ENCODE measurements at places on chromosomes 7 and 10. TPM values are rescaled to one million over a fixed set of nuclear protein-coding genes. Genes with fewer than 3 reads are reported as not detected.

Gene HOXA6
- 7.9 TPM for total RNA-seq

Gene GNAT3
- total RNA-seq = not detected

Gene FAM180A
- total RNA-seq = 5.2 TPM

Gene AGBL3
- 4.3 TPM for total RNA-seq

Gene TMEM270
- total RNA-seq = not detected

Gene NPC1L1
- 0.33 TPM for total RNA-seq

Gene MOGAT3
- 2.6 TPM for total RNA-seq

Gene CTAGE6
- 0.96 TPM for total RNA-seq

Gene DNAJB6
- total RNA-seq = 73.8 TPM

DNA sequence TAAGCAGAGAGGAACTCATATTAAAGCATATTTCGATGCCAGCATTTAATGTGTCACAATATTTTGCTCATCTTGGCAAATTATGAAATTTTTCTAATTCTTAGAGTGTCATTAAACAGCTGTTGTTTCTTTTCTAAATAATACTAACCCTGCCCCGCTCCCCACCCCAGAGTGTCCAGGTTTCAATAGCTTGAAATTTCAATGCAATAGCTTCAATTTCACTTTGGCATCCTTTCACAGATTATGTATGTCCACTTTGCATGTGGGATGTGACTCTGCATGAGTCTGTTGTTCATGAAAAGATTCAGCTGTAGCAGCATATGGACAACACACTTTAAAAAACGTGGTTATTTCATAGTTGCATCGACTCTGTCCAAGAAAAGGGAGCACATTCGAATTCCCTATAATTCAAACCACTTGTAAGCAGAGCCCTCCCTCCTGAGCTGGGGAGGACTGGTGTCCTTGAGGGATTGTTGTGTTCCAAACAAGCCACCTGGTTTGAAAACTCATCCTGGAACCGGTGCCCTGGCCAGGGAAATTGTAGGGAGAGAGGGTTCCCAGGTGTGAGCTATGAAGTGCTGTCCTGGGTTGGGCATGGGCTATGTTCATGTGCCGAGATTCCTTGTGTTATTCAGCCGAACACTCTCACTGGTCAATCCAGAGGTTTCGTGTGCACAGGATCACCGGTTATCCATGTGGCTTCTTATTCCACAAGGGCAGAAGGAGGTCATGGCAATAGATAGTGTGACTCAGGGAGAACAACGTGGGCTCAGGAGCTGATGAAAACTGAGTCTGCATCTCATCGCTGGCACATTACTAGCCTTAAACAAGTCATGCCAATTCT is 64.6 kb upstream of the CREB5 start:
- H3K4me1 ChIP-seq = no peaks in the 10 kb centered on the region
- no peaks in the 10 kb centered on the region for H3K36me3 ChIP-seq
- peak overlapping the region; percentile 64 for H3K27ac ChIP-seq
- no peak overlapping the region for H3K4me3 ChIP-seq
- no peaks in the 10 kb centered on the region for H3K27me3 ChIP-seq

- no peak overlapping the region for H3K27ac ChIP-seq
- DNase-seq = no peak
- H3K36me3 ChIP-seq = no peaks in the 10 kb centered on the region
- H3K4me1 ChIP-seq = no peaks in the 10 kb centered on the region
- no peak overlapping the region for H3K4me3 ChIP-seq
These were observed 491.6 kb upstream of the GALNT17 start for GRCh38 chr7:70640266-70640833.

- H3K27me3 ChIP-seq = no peaks in the 10 kb centered on the region
- DNase-seq = no peak
- no peaks in the 10 kb centered on the region for H3K36me3 ChIP-seq
- H3K4me1 ChIP-seq = no peaks in the 10 kb centered on the region
- H3K27ac ChIP-seq = no peak overlapping the region
These were observed 6.3 kb upstream of the HGF start for GRCh38 chr7:81776161-81776560.

DNA sequence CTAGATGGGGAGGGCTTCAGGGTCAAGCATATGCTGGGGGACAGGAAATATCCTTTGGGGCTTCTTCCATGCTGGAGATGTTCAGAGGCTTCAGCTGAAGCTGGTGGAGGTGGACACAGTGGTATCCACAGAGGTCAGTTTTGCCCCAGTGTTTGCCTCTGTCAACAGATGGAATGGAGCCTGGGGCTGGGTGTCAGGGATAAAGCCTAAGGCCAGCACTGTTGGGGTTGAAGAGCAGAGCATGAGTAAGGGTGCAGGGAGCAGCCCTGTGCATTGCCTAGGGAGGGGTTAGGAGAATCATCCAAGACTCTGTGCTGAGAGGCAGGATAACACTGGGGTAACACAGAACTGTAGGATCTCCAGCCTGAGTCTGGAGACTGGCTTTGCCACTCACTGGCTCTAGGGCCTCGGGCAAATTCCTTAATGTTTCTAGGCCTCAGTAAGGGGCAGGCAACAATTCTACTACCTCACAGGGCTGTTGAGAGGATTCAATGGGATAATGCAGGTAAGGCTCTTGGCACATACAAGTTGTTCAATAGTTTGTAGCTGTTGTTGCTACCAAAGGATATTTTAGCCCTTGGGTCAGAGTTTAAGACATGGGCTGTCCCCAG is 21.8 kb upstream of the MYL7 start:
- no peak overlapping the region for H3K4me3 ChIP-seq
- H3K4me1 ChIP-seq = no peaks in the 10 kb centered on the region
- H3K27me3 ChIP-seq = no peaks in the 10 kb centered on the region
- H3K36me3 ChIP-seq = no peaks in the 10 kb centered on the region
- DNase-seq = peak; percentile 6
- peak overlapping the region; percentile 5 for H3K27ac ChIP-seq

- H3K36me3 ChIP-seq = no peaks in the 10 kb centered on the region
- H3K27me3 ChIP-seq = no peaks in the 10 kb centered on the region
- no peaks in the 10 kb centered on the region for H3K4me1 ChIP-seq
- H3K4me3 ChIP-seq = no peak overlapping the region
These were observed 44.3 kb downstream of the PRKAG2 start for GRCh38 chr7:151832656-151833055.

DNA sequence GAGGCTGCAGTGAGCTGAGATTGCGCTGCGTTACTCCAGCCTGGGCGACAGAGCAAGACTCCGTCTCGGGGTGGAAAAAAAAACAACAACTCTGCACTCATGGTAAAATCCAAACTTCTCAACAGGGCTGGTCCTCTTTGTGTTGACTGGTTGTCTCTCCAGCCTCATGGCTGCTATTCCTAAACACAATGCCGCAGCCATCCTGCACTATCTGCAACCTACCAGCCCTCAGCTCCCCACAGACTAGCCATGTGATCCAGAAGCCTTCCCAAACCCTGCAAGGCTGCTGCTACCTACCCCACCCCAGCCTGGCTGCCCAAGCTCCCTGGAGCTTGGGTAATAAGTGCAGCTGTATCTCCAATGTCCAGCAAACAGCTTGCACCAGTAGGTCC is 11.7 kb downstream of the ZYX start:
- DNase-seq = no peak
- H3K4me3 ChIP-seq = no peak overlapping the region
- peaks cover 17% of the 10 kb centered on the region for H3K4me1 ChIP-seq
- H3K27me3 ChIP-seq = no peaks in the 10 kb centered on the region
- peak overlapping the region; percentile 76 for H3K27ac ChIP-seq

- H3K27ac ChIP-seq = no peak overlapping the region
- DNase-seq = no peak
- H3K36me3 ChIP-seq = no peaks in the 10 kb centered on the region
- no peak overlapping the region for H3K4me3 ChIP-seq
- H3K27me3 ChIP-seq = no peaks in the 10 kb centered on the region
- no peaks in the 10 kb centered on the region for H3K4me1 ChIP-seq
These were observed 10.7 kb upstream of the FAM13C start for GRCh38 chr10:59373071-59373470.

DNA sequence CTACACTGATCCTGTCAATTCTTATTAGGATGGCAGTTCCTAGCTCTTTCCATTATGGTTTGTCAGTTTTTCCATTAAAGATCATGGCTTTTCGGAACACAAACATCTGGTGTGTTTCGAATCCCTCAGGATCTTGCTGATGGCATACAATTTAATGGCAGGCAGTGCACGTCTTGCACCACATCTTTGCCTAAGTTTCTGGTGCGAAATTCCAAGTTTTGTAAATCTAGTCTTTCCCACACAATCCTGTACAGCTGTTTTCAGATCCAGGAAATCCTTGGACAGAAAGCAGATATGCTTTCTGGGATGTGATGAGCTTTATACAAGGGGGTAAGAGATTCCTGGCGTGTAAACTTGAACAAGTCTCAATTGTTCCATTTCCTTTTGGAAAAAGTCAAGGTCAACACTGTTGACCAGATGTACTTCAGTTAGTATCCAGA is 224.3 kb upstream of the PHYHIPL start:
- H3K36me3 ChIP-seq = no peaks in the 10 kb centered on the region
- no peaks in the 10 kb centered on the region for H3K4me1 ChIP-seq
- H3K27me3 ChIP-seq = no peaks in the 10 kb centered on the region
- peak overlapping the region; percentile 69 for H3K27ac ChIP-seq

DNA sequence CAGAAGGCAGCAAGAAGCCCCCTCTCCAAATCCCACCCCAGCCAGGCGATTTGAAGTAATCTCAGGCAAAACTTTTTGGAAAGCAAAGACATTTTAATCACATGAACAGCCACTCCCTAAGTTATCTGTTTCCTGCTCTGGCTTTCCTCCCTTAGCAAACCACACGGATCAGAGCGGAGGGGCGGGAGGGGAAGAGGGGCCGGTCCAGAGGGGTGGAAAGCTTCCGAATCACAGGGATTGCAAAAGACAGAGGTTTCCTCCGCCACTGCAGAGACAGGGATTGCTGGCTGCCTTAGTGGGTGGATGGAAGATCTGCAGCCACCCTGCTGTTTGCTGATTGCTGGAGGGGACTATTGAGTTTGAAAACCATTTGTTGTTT is 41.2 kb downstream of the ZCCHC24 start:
- H3K36me3 ChIP-seq = no peaks in the 10 kb centered on the region
- H3K4me3 ChIP-seq = peak overlapping the region; percentile 52
- peaks cover 70% of the 10 kb centered on the region for H3K4me1 ChIP-seq
- no peaks in the 10 kb centered on the region for H3K27me3 ChIP-seq
- peak; percentile 52 for DNase-seq
- no peak overlapping the region for H3K27ac ChIP-seq

- peak; percentile 28 for DNase-seq
- H3K27me3 ChIP-seq = no peaks in the 10 kb centered on the region
- no peaks in the 10 kb centered on the region for H3K36me3 ChIP-seq
- no peaks in the 10 kb centered on the region for H3K4me1 ChIP-seq
- no peak overlapping the region for H3K4me3 ChIP-seq
These were observed 6.4 kb upstream of the PRTFDC1 start for GRCh38 chr10:24958721-24959381.

- H3K4me3 ChIP-seq = no peak overlapping the region
- no peaks in the 10 kb centered on the region for H3K4me1 ChIP-seq
- H3K36me3 ChIP-seq = no peaks in the 10 kb centered on the region
These were observed 4.3 kb downstream of the PFKP start for GRCh38 chr10:3071405-3072198.

- no peak overlapping the region for H3K4me3 ChIP-seq
- H3K4me1 ChIP-seq = no peaks in the 10 kb centered on the region
- H3K27ac ChIP-seq = no peak overlapping the region
- no peak for DNase-seq
These were observed 846 bp downstream of the MRLN start for GRCh38 chr10:59752278-59752940.

DNA sequence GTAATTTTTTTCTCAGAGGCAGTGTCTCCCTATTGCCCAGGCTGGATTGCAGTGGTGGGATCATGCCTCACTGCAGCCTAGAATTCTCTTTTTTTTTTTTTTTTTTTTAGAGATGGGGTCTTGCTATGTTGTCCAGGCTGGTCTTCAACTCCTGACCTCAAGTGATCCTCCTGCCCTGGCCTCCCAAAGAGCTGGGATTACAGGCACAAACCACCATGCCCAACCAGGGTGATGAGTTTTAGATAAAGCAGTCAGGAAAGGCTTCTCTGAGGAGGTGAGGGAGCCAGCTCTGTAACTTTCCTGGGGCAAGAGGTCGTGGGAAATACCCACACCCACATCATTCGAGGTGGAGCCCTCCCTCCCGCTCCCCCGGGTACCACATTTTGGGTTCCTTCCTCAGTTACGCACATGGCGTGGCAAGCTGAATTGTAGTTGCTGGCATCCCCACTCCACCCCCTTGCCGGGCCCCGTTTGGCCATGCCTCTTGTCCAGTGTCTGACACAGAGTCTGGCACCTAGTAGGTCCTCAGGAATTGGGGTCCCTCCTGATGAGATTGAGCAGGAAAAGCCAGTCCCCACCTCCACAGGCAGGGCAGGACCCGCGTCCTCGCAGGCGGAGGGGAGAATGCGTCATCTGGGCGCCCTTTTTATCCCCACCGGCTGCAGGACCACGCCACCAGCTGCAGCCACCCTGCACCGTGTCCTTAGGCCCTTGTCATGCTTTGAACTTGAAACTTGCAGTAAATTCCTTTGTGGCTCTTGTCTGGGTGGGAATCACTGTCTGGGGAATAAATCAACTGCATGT is 43.4 kb downstream of the CLIP2 start:
- H3K27ac ChIP-seq = no peak overlapping the region
- H3K4me1 ChIP-seq = no peaks in the 10 kb centered on the region
- H3K36me3 ChIP-seq = no peaks in the 10 kb centered on the region
- no peak for DNase-seq

DNA sequence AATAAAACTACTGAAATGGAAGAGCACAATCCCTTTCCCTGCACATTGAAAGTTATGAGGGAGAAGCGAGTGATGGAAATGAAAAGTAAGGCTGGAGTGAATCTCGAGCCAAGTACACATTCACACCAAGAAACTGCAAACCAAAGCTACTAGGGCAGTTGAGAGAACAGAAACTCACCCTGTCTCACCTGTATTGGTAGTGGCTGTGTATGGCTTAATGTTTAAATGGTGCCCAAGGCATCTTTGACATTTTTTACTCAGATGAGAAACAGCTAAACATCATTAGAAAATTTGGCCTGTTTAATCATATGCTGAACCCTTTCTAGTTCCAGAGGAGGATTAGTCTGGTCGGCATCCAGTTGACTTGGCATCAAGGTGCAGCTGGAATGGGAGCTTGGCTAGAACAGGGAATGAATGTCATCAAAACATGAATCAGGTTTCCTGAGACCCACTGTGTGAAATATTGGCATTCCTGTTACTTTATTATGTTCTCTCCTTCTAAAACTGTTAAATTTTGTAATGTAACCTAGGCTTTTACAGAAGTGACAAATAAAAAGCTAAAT is 840.8 kb downstream of the GRM8 start:
- H3K27ac ChIP-seq = no peak overlapping the region
- DNase-seq = no peak
- H3K36me3 ChIP-seq = no peaks in the 10 kb centered on the region
- no peaks in the 10 kb centered on the region for H3K27me3 ChIP-seq
- H3K4me3 ChIP-seq = no peak overlapping the region
- H3K4me1 ChIP-seq = no peaks in the 10 kb centered on the region

- no peaks in the 10 kb centered on the region for H3K36me3 ChIP-seq
- no peak overlapping the region for H3K27ac ChIP-seq
- H3K4me3 ChIP-seq = no peak overlapping the region
- no peak for DNase-seq
- no peaks in the 10 kb centered on the region for H3K27me3 ChIP-seq
- H3K4me1 ChIP-seq = no peaks in the 10 kb centered on the region
These were observed 157.4 kb downstream of the EVX1 start for GRCh38 chr7:27399791-27400567.

- no peak overlapping the region for H3K27ac ChIP-seq
- no peaks in the 10 kb centered on the region for H3K27me3 ChIP-seq
- no peaks in the 10 kb centered on the region for H3K4me1 ChIP-seq
- no peak for DNase-seq
- no peak overlapping the region for H3K4me3 ChIP-seq
These were observed 299.9 kb downstream of the RPS24 start for GRCh38 chr10:78333362-78334143.

GRCh38 chr10:44827431-44828006 is 83.6 kb upstream of the TMEM72 start:
- no peak overlapping the region for H3K4me3 ChIP-seq
- H3K4me1 ChIP-seq = no peaks in the 10 kb centered on the region
- no peaks in the 10 kb centered on the region for H3K27me3 ChIP-seq
- DNase-seq = no peak
